ENCODE measurements at places on chromosomes 4 and X. TPM values are rescaled to one million over a fixed set of nuclear protein-coding genes. Genes with fewer than 3 reads are reported as not detected.

OPRPN gene
- not detected for total RNA-seq

GPRASP1 gene
- total RNA-seq, result 0.94 TPM

PAK3 gene
- 73.3 TPM for total RNA-seq

CASP6 gene
- total RNA-seq, result 26.3 TPM

HELT gene
- not detected for total RNA-seq

DAPP1 gene
- not detected for total RNA-seq

LRCH2 gene
- 0.06 TPM for total RNA-seq

STAP1 gene
- not detected for total RNA-seq

INTS6L gene
- total RNA-seq, result 7.4 TPM
